ENCODE measurements at places on chromosomes 1 and 21.

DNA sequence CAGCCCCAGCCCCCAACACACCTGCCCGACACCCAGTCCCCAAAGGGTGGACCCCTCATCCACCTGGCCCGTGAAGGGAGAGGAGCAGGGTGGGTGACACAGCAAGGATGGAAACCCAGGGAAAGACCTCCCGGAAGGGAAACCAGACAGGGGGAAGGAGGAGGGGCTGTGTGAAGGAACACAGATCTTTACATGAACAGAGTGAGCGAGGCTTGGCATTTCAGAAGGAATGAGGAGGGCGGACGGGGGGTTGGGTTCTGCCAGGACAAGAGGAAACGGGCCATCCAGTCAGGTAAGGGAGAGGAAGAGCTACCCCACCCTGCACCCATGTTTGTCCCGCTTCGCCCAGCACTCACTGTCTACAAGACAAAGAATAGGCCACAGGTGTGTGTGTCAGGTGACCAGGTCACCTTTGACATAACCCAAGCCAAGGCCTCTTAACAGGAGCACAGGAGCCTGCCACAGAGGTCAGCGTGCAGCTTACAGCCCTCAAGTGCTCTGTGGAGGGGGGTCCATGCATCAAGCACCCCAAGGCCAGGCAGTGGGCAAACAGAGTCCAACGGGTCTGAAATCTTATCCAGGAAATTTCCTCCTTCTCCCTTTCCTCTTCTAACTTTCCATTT, 18.0 kb upstream of the PRDM15 start:
- DNase-seq = no peak

DNA sequence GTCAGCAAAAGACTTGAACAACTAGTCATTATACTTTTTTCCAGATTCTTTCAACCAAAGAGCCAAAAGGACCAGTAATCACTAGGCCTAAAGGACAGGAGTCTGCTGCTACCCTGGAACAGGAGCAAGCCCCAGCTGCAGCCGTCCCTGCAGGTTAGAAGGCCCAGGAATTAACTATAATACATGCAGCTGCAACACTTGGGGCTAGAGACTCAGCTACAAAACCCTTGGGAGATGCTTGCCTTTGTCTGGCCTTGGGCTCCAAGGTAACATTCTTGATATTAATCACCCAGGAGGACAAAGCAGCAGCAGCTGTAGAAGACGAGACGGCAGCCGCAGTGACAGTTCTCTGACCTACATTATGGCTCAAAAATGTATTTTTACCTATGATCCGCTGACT, 841.2 kb upstream of the ADGRL4 start:
- no peak for DNase-seq

DNA sequence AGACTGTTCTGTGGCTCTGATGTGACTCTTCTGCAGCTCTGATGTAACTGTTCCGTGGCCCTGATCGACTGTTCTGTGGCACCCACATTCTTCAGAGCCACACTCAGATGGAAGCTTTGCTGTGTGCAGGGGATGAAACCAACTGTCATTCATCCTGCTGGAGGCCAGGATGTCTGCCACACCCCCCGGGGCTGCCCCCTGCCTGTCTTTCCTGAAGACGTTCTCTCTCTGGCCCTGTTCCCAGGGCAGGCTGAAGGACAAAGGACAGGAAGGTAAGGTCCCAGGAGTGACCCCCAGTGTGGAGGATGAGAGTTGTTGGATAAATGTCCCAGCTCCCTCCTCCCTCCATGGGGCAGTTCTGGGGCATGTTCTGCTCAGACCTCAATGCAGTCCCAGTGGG, 29.4 kb upstream of the UMODL1 start:
- no peak for DNase-seq

DNA sequence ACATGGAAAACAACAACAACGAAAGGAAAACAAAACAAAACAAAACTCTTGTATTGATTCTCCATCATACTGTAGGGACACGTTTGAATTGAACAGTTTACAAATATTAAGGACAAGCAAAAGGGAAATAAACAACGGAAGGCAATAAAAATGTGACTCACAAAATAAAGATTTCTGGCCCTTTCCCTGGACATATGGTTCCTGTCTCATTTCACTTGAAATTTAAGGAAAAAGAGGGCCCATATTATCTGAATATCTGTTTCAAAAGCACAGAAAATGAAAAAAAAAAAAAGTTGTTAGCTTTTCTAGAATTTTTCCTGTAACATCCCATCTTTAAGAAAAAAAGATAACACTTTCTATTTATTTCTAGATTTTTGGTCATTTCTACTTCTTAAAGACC, 3.6 kb upstream of the PKN2 start:
- no peak for DNase-seq
